ENCODE measurements at places on chromosomes 4 and X.

- no peak for DNase-seq
These were observed 80.5 kb upstream of the LNX1 start for GRCh38 chr4:53671757-53672156.

GRCh38 chrX:81875800-81876199, 673.9 kb downstream of the SH3BGRL start:
- no peak for DNase-seq

DNA sequence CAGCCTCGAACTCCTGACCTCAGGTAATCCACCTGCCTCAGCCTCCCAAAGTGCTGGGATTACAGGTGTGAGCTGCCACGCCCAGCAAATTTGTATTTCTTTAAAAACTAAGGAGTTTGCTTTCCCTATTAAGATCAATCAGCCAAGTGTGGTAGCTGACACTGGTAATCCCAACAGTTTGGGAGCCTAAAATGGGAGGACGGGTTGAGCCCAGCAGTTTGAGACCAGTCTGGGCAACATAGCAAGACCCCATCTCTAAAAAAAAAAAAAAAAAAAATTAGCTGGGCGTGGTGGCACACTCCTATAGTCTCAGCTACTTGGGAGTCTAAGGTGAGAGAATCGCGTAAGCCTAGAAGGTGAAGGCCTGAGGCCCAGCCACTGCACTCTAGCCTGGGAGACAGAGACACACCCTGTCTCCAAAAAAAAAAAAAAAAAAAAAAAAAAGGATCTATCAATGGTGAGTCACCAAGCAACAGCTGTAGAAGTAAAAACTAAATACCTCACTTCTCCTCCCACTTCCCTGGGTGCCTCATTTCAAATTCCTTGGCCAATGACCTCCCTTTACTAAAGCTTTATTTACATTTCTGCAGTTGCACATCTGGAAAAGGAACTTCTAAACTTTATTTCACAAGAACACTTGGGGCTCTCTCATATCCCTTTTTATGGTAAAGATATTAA, 54.5 kb downstream of the LDB2 start:
- no peak for DNase-seq

GRCh38 chr4:97924341-97924958, 218.8 kb downstream of the STPG2 start:
- DNase-seq, result no peak

- peak; percentile 8 for DNase-seq
These were observed 75.8 kb downstream of the NUDT11 start for GRCh38 chrX:51420610-51421009.

DNA sequence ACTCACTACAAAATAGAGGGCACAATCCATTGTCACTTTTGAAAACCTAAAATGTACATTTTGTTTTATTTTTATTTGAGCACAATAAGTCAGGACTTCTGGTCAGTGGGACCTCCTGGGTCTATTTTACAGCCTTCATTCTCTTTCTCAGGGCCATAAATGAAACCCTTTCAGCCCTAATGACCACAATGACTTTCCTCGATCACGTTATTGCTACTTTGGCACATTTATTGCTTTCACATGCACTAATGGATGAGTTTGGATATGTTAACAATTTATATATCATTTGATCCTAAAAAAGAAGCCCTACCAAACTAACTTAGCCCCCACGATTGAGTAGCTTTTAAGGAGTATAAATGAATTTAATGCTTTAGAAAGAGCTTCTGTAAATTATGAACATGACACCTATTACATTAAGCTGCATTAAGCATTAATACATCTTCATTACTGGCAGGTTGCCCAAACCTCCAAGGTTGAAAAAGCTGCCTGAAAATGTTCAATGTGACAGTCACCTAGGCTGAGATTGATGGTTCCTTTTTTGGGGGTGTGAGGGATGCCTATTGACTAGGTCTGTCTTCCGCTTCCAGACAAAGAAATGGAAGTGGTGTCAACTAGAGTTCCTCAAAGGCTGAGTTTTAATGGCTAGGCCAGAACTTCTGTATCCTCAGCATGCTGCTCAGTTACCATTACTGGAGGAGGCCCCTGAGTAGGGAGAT, 296.4 kb downstream of the GPAT3 start:
- no peak for DNase-seq

DNA sequence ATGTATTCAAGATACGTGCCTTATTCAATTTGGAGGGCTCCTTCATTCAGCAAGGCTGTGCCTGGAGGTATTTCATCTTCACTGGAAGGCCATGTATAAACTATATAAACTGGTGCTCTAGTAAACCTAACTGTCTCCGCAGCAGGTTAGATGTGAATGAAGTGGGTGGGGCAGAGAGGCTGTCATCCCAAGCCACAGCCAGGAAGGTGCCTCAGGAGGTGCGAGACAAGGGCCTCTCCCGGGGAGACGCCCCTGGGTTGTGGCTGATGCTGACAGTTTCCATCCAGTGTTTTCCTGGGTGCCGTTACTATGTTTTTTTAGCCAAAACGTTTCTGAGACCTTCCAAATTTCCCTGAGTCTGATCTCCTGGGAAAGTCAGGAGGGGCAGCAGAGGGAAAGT, 221.5 kb upstream of the RPL34 start:
- no peak for DNase-seq

DNA sequence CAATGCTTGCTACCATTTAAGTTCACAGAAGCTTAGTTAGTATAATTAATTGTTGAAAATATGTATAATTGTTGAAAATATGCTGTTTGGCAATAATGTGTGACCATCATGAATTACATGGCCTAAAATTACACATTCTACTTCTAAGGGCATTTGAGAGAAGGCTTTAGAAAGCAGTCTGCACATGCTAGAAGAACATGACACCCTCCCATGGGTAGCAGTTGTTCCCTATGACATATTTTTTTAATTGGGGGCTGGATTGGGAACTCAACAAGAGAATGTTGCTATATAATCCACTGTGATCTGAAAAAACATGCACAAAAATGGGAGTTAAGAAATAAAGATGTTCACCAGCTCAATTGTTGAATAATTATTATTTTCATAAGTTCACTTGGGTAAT, 331.4 kb downstream of the ARHGAP24 start:
- DNase-seq, result no peak

- DNase-seq, result no peak
These were observed 187.7 kb downstream of the RAP1GDS1 start for GRCh38 chr4:98448908-98449307.

GRCh38 chrX:54093159-54093558, 48.9 kb upstream of the PHF8 start:
- DNase-seq, result no peak

DNA sequence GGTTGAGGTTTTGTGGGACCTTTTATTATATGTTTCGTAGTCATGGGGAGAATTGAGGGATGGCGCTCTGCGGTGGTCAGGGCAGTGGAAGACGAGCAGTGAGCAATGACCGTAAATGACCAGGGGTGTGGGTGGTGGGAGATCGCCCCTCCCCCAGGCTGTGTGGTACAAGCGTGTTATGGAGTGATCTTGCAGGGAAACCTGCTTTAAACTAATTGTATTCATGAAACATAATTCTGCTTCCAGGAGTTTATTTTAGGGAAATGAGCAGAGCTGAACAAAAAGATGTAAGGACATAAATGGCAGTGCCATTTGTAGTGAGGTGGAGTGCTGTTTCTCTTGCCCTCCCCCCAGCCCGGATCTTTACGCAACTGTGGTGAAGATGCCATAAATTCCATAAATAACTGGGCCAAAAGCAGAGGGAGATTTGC, 20.2 kb downstream of the GYG2 start:
- DNase-seq, result no peak

- DNase-seq, result no peak
These were observed 277.6 kb upstream of the DIAPH2 start for GRCh38 chrX:96407072-96407471.

DNA sequence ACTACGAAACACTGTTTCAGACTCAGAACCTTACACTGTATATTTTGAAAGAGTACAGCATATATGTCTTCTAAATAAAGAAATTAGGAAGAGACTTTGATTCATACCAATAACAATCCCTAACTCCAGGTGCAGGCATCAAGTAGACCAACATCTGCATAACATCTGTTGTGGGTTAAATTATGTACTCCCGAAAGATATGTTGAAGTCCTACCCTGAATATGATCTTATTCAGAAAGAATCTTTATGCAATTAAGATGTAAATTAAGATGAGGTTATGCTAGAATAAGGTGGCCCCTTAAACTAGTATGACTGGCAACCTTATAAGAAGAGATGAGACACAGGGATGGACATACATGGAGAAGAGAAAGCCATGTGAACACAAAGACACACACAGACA, 117.9 kb downstream of the INPP4B start:
- DNase-seq, result no peak

GRCh38 chr4:73922766-73923630, 53.8 kb downstream of the CXCL1 start:
- peak; percentile 46 for DNase-seq

DNA sequence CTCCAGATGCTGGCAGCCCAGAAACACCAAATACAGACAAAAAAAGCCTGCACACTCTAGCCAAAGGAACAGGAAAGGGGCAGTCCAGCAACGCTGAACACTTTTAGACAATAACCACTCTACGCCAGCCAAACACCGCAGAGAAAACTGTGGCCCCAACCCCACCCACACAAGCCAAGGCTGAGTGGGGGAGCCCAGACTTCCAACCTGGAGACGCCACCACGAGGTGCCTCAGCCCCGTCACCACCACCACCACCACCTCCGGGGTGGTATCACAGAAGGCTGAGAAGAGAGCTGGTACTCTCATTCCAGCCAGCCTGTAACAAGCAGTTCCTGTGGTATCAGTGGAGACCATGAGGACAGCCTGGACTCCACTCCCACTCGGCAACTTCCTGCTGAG, 22.8 kb downstream of the MEPE start:
- no peak for DNase-seq

DNA sequence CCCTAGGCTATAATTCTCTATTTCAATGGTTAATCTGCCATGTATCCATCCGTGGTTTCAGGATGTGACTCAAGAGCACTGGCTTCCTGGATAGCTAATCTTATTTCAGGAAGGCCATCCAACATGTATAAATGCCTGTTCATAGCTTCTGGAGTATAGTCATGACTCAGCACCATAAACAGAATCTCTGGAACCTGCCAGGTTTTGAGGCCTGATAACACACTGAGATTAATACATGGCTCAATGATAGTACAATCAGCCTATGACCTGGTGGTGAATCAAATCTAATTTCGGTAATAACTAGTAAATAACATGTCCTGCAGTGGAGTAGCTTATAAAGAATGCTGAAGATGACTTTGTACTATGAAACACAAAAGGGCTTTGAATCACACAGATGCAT, 5.7 kb upstream of the IL13RA2 start:
- no peak for DNase-seq

DNA sequence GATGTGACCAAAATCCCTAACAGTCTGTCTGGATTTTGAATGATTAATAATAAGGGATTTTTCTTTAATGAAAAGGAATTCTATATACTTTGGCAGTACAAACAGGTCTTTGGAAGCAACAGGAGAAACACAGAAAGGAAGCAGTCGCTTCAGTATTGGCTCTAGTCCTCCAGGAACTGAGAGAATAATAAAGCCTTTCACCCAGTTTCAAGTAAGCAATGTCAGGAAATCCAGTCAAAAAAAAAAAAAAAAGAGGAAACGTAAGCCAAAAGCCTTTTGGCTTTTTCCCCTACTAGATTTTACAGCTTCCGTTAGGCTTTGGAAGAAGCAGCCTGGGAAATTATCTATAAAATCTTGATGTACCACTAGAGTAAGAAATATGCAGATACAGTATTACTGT, 61.7 kb upstream of the HDAC8 start:
- DNase-seq, result no peak

- DNase-seq, result no peak
These were observed 15.7 kb downstream of the CCKAR start for GRCh38 chr4:26474551-26474950.

Data from AML-193 (cell line).